ENCODE measurements at places on chromosomes 4 and X.

GRCh38 chr4:147351083-147351787, 129.7 kb upstream of the EDNRA start:
- DNase-seq = no peak

GRCh38 chrX:103157496-103158316, 57.2 kb upstream of the BEX4 start:
- peak; percentile 2 for DNase-seq

DNA sequence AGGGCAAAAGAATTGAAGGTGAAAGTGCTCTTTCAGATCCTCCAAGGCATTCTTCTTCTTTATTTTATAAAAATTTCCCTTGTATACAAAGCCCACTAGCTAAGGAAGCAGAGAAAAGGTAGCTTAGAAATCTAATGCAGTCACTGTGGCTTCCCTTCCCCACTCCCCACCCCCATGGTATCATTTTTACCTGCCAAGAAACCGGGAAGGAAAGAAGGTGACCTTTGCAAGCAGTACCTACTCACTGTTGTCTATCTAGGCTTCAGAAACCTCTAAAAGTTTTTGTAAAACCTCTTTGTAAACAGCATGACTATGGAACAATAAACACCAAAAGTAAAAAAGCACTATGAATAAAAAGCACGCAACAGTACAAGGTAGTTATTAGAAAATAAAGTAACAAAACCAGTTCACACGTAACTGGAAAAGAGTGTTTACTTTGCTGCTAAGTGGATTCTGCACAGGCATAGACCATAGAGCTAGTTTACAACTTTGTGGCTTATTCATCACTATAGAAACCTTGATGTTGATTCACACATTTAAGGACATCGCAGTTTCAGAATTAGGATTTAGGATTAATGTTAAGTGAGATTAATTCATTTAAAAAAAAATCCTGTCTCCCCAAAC, 109.6 kb upstream of the FTHL17 start:
- DNase-seq = no peak

DNA sequence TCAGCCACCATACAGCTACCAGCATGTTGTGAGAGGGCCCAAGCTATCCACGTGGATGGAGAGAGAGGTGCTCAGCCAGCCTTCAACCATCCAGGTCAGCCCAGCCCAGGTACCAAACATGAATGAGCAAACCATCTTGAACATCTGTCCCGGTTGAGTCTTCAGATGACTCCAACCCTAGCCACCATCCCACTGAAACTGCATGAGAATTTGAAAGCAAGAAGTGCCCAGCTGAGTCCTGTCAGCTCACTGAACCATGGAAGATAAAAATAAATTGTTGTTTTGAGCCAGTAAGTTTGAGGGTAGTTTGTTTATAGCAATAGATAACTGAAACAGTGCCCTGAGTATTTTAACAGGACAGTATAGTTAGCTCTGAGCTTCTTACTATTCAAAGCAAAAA, 7.3 kb upstream of the SEL1L3 start:
- no peak for DNase-seq

DNA sequence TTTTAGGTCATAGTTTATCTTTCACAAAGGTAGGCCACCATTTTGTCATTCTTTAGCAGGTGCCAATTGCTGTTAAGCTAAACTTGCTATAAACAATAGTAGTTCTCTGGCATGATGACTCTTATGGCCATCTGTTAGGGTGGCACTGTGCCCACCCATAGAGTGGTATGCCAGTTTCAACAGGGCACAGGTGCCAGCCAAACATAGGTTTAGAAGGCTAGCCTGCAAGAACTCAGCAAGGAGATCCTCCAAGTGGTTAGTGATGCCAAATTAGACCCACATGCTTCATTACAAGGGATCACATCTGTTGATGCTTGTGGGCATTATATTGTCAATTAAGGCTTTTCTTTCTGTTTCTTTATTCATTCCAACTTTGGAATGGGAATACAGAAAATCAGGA, 204.5 kb downstream of the FMR1NB start:
- no peak for DNase-seq

GRCh38 chrX:107743995-107744394, 31.6 kb downstream of the TSC22D3 start:
- DNase-seq = no peak

GRCh38 chr4:119647558-119647957, 19.0 kb upstream of the PDE5A start:
- DNase-seq = no peak

DNA sequence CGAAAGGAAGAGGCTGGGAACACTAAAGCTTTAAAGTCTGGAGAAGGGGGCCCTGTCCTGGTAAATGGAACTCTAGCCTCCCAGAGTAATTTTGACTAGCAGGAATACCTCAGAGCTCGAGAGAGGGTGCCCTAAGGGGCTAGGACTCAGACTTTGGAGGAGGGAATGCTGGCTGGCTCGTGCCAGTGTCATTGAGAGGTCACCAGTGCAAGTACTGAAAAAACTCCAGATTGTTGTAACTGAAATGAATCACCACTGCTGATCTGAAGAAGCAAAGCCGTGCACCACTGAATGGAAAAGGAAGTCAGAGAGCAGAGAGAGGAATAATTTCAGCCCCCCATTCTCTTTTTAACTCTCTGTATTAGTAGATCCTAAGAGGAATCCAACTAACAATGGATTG, 690.2 kb downstream of the FAT4 start:
- DNase-seq = no peak

DNA sequence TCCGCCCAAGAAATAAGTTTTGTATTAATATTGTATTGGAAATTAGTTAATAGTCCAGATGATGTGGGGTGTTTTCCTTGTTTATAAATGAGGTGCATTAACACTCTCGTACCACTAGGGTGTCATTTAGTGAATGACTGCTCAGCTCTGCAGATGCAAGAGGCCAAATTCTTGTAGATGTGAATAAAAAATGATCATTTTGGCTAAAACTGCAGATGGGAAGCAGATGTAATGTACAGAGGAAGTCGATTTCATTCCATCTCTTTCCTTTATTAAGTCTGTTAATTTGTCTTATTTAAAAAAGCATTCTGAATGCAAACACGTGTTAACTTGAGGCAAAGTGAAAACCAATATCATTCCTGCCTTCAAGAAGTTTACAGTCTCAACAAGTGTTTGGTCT, 108.1 kb downstream of the DHX15 start:
- no peak for DNase-seq

DNA sequence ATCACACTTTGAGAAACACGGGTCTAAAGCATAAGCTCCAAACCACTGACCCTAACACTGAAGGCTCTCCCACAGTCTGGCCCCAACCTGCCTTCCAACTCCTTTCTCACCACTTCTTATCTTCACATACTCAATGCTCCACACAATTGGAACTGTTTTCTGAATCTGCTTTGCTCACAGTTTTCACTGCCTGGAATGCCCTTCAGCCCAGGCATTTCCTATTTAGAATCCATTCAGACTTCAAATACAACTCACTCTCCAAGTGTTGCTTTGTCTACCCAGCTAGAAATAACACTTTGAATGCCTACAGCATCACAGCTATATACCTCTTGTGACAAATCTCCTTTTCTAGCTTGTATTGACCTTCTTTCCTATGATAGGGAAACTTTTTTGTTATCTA, 10.2 kb downstream of the OTUD4 start:
- DNase-seq = no peak

DNA sequence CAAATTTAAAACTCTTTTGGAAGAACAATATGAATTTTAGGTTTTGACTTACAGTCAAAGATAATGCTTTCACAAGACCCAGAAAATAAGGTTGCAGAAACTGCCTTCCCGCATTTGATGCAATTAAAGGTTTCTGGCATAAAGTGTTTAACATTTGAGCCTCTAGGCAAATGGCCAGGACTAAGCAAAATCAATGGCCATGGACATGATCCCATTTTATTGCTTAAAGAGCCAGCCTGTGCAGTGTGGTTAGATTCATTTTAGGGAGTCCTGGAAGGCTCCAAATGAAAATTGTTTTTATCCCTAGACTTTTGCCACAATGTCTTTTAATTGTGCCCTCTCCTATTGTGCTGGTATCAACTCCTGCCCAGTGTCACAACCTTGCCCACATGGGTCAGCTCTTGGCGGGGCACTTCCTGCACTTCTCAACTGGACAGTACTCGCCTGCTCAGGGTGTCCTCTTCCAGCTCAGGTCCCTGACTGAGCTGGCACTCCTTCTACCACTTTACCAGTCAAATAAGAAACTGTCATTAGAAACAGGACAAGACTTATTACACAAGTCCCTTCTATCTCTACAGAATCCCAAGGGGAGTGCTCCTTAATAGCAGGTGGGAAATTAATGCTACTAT, 208.4 kb upstream of the NPY2R start:
- DNase-seq = no peak

DNA sequence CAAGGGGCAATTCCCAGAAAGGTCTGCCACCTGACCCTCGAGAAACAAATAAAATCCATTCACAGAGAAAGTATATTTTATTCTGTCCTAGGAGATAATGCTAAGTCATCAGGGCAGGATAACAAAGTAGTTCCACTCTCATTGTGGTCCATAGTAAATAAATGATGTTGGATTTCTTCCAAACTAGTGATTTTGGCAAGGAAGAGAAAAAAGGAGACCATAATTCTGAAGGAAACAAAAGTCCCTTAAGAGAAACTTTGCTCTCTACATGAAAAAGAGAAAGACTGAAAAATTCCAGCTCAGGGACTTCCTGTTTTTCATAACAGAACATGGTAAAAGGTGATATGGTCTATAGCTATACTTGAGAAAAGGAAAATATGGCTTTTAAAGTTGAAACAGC, 71.5 kb upstream of the DDX60 start:
- DNase-seq = no peak

- no peak for DNase-seq
Measured at GRCh38 chrX:17854531-17854930, 6.6 kb downstream of the RAI2 start.

- no peak for DNase-seq
Measured at GRCh38 chrX:16606142-16606720, 43.7 kb upstream of the S100G start.

GRCh38 chr4:151567056-151567455, 158.1 kb downstream of the FHIP1A start:
- no peak for DNase-seq

DNA sequence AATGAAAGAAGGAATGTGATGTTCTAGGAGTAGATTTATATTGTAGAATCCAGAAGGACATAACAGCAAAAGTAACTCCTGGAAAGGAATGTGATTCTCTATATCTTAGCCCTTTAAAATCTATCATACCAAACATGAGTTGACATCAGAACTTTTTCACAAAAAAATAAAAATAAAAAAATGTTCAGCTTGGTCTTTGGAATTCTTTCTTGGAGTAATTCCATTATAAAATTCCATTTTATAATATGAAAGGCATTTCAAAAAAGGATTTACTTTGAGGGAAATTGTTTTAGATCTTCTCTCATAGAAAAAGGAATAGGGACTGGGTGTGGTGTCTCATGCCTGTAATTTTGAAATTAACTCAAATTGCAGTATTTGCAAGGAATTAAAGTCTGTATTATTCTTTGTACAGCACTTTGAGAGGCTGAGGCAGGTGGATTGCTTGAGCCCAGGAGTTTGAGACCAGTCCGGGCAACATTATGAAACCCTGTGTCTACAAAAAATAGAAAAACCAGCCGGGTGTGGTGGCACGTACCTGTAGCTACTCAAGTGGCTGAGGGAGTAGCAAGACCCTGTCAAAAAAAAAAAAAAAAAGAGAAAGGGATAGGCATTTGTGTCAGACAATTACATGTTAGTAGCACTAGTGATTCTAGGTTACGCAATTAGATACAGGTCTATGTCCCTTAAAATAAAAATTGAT, 134.9 kb downstream of the SLC4A4 start:
- DNase-seq = no peak

- DNase-seq = no peak
Measured at GRCh38 chr4:145048817-145049216, 49.2 kb downstream of the ANAPC10 start.

DNA sequence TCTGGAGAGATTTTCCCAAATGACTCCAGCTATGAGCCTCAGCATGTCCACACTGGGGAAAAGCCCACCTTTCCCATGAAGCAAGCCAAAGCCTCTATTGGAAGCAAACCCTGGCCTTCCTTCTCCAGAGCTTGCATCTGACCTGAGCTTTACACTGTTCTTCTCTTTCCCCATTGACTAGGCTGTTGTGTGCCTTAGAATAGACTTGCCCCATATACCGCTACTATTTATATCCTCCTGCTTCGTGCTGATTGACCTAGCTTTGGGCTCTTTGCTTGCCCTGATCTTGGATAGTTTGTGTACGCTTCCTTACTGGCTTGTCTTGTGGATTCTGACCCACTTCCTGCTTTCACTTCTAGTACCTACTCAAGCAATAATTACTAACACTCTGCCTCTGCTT, 30.9 kb downstream of the FAM9B start:
- DNase-seq = no peak

- no peak for DNase-seq
Measured at GRCh38 chr4:30719454-30720020, 632 bp upstream of the PCDH7 start.

- no peak for DNase-seq
Measured at GRCh38 chr4:80980239-80980638, 50.3 kb upstream of the BMP3 start.

DNA sequence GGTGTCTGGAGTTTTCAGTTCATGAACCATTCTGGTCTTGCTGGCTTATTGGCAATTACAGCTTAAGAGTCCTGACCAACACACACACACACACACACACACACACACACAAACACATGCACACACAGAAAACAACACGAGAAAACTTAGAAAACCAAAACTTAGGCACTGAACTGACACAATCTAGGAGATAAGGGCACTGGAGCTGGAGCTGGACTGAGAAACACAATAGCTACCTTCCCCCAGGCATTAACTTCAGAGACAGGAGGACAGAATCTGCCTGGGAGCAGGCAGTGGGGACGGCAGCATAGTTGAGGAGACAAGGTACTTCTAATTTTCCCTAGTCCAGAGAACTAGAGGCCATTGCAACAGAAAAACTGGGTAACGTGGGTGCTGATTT, 62.3 kb downstream of the LNX1 start:
- DNase-seq = no peak

- no peak for DNase-seq
Measured at GRCh38 chr4:101594588-101594987, 195.9 kb upstream of the BANK1 start.

DNA sequence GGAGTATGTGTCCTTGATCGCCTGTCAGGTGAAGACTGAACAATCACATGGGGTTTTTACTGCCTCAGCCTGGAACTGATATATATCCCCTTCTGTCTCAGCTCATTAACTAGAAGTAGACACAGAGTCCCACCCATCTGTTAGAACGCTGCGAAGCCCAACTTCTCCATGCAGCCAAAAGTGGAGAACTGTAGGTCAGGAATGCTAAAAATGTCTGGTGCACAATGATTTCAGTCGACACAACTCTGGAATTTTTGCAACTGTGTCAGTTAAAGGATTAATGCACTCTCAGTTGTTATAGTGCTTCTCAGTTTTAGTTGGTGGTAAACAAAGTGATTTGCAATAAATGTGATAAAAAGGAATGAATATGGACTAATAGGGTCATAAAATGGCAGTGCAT, 287.2 kb downstream of the INPP4B start:
- DNase-seq = no peak

- DNase-seq = peak; percentile 57
Measured at GRCh38 chrX:24647257-24648058, at the start of gene PCYT1B. Gene PCYT1B (minus strand): TSS chrX:24647347. CDS start chrX:24647105, 242 bp downstream.

GRCh38 chrX:50813843-50814661, at the start of gene SHROOM4:
Gene SHROOM4 (minus strand): TSS chrX:50814194. CDS start chrX:50814018, 176 bp downstream.
- no peak for DNase-seq

All from stimulated activated effector memory CD8-positive, alpha-beta T cell treated with anti-CD3 and anti-CD28 coated beads, Interleukin-12 subunit alpha, Interleukin-12 subunit beta, amount 100 ng/mL, for 72 hours (primary cell).